Ovary (tissue), 10 donors: ENCODE measurements at places on chromosomes 1 and 21. TPM values are rescaled to one million over a fixed set of nuclear protein-coding genes. Genes with fewer than 3 reads are reported as not detected.

- no peak for DNase-seq
Observed at GRCh38 chr21:34911360-34911759, 137.7 kb downstream of the RUNX1 start.

GRCh38 chr1:168386492-168386891 lies 105.8 kb downstream of the TBX19 start:
- no peak for DNase-seq

DNA sequence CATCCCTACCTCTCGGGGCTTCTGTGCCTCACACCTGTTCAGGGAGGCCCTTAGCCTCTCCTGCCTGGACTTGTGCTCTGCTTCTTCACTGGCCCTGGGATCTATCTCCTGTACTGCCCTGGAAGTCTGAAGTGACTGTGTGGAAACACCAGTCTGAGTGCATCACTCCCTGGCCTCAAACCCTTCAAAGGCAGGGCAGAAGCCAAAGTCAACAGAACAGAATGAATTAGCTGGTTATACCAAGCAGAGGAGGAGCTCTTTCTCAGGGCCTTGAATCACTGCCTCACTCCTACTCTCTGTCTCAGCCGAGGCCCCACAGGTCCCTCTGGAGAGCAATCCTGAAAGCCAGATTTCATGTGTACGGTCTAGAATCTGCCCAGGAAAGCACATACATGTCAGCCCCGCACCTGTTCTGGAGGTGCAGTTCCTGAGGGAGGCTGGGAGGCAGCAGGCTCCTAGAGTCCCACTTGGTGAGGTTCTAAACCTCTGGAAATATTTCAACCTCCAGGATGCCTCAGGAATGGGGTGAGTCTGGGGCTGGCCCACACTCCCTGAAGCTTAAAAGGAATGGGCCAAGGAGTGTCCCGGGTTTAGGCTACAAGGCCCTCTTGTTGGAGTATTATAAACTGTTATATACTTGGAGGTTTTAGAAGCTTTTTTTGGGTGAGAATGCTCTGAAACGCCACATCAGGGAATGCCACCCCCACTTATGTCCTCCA lies 98.3 kb downstream of the ABCA4 start:
- DNase-seq: no peak

- DNase-seq: no peak
Observed at GRCh38 chr1:227907439-227908015, 40.2 kb downstream of the WNT9A start.

- no peak for DNase-seq
Observed at GRCh38 chr1:111449703-111450017, 396 bp downstream of the ATP5PB start.

- DNase-seq: no peak
Observed at GRCh38 chr1:11984576-11984975, 4.3 kb downstream of the MFN2 start.

DNA sequence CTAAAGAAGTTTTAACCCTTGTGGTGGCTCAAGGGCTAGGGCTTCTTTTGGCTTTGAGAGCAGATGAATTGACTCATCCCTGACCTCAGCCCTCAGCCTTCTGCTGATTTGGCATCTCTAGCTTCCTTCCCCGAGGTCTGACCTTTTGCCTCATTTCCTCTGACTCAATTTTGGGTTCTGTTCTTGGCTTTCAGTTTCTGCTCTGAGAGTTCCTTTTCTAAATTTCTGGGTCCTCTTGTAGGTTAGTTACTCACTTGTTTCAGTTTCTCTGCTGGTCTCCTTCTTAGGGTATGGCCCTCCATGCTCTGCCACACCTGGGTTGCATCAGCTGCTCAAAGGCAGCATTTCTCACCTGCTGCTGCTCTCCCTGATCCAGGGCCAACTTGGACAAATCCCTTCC lies 19.4 kb downstream of the PDE4B start:
- no peak for DNase-seq

GRCh38 chr1:1777950-1778662 lies at the start of gene NADK:
Gene NADK, minus strand, starts transcription at chr1:1778470. Its CDS starts 13,064 bp downstream, at chr1:1765406.
- DNase-seq: peak; percentile 64

DNA sequence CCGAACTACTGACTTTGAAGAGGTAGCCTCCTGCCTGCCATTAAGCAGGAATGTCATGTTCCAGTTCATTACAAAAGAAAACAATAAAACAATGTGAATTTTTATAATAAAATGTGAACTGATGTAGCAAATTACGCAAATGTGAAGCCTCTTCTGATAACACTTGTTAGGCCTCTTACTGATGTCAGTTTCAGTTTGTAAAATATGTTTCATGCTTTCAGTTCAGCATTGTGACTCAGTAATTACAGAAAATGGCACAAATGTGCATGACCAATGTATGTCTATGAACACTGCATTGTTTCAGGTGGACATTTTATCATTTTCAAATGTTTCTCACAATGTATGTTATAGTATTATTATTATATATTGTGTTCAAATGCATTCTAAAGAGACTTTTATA lies 159.8 kb upstream of the SGIP1 start:
- no peak for DNase-seq

DNA sequence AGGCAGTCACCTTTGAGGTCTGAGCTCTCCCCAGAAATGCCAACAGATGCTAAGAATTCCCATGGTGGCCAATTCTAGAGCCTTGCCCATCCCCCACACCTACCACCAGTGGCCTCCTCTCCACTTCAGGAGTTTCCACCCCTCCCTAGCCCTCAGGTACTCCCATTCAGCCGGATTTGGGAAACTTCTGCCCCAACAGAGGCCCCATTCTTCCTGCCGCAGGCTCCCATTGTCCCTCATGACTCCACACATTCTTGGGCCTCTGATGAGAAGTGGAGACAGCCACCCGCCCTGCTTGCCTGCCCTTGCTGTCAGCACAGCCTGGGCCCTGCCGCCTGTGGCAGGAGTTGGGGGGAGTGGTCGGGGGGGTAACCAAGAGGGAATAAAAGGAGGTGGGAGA lies 4.6 kb downstream of the BLACAT1 start:
- no peak for DNase-seq

DNA sequence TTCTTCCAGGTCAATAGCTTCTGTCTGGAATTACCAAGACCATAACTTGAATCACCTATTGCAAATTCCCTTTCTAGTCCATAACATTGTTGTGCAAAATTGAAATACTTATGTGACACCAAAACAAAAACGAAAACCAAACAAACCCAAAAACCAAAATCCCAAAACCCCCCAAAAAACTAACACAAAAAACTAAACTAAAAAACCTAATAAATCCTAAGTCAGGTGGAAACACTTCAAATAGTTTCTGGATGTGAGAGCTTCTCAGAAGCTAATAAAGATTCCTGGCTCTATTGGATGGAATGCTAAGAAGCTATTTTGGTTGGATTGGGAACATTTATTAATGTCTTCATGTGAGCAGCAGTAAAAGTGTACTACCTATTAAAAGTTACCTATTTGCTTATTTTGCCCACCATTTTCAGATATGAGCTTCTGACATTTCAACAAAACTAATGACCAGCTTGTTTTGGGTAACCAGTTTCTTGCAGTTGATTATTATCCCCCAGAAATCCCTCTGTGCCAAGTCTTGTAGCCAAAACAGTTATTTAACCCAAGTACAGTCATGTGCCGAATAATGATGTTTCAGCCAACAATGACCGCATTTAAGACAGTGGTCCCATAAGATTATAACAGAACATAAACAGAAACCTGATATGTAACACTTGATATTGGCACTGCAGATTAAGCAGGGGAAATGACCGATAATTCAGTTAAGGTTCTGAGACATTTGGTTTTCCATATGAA lies 76.4 kb downstream of the LTN1 start:
- DNase-seq: no peak

GRCh38 chr1:229344937-229345684 lies 2.3 kb upstream of the CCSAP start:
- no peak for DNase-seq

- no peak for DNase-seq
Observed at GRCh38 chr21:15401331-15401730, 328.5 kb upstream of the USP25 start.

Gene URB1
- total RNA-seq: 29.6 TPM

Gene RAB42
- total RNA-seq: not detected

Gene CELA3A
- 24.8 TPM for total RNA-seq

Gene SH2D5
- total RNA-seq: 0.70 TPM
